A549 treated with Hydrocortisone at 1 μM for 4 hours (cell line): ENCODE measurements at places on chromosomes 1 and 21. TPM values are rescaled to one million over a fixed set of nuclear protein-coding genes. Genes with fewer than 3 reads are reported as not detected.

The KCNH1 gene
- total RNA-seq = 2.0 to 2.8 TPM (median 2.2 TPM) in 5 replicates

The DIRAS3 gene
- total RNA-seq = 0.85 to 1.2 TPM (median 1.1 TPM) in 5 replicates

The EFNA1 gene
- 21.4 to 32.6 TPM (median 26.0 TPM) in 5 replicates for total RNA-seq

The S100A2 gene
- total RNA-seq = 19.0 to 37.7 TPM (median 28.0 TPM) in 5 replicates

The OR2T33 gene
- total RNA-seq = not detected in 5 replicates

The RAB42 gene
- total RNA-seq = 3.0 to 3.9 TPM (median 3.4 TPM) in 5 replicates

The KCNE1 gene
- total RNA-seq = not detected in 5 replicates

The SGIP1 gene
- total RNA-seq = not detected in 5 replicates
